ENCODE measurements at places on chromosomes 5 and 9.

GRCh38 chr9:131720330-131720729 is 19.5 kb downstream of the RAPGEF1 start:
- no peak for DNase-seq

GRCh38 chr9:11340654-11341053 is 727.9 kb upstream of the PTPRD start:
- DNase-seq, result no peak

DNA sequence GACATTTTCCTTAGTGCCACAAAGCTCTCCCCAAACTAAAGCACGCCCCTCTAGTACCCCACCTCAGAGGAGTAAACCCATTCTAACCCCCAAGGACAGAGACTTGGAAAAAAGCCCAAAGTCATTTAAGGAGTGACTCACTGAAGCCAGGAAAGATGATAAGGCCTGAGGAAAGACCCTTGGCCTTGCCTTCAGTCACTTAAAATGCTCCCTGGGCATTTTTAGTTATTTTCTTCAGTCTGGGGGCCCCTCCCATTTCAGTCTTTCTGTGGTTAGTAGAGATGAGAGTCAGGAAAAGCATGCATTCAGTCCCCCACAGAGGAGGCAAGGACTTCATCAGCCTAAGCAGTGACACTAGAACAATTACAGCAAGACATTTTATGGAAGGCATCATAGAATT is 13.7 kb upstream of the TLX3 start:
- DNase-seq, result no peak

- DNase-seq, result peak; percentile 84
These were observed 16.9 kb downstream of the PDGFRB start for GRCh38 chr5:150138551-150139265.

GRCh38 chr5:170788626-170789304 is 5.2 kb downstream of the GABRP start:
- DNase-seq, result no peak

GRCh38 chr5:30069441-30070263 is 1123.8 kb upstream of the CDH6 start:
- DNase-seq, result no peak

GRCh38 chr5:174491265-174491664 is 233.1 kb upstream of the MSX2 start:
- no peak for DNase-seq

DNA sequence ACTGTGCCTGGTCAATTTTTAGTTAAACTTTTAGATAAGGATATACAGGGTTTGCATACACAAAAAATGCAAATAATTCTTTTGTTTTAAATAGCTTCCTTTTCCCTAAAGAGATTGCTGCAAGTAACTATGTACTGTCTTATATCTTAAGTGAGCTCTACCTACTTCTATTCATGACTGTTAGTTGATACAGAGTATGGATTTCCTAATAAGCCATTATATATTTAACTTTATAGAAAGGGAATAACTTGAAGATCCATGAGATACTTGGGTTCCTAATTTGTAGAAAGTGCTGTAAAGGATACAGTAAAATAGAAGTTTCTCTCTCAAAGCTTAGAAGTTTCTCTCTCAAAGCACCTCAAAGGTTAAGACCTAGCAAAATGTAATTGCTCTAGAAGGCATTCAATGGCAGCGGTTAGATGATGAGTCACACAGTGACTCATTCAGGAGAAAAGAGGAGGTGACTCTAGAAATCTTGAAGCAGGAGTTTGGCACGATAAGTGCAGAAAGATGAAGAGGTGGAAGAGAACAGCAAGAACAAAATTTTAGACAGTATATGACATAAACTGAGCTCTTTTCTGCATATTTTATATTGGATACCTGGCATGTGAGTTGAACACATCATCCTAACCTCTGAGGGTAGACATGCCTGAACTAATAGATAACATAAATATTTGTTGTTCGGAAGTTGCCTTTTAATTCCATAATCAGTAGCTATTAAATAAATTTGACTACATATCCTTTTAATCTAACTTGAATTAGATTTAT is 5.5 kb upstream of the DNAJC21 start:
- DNase-seq, result peak; percentile 57

DNA sequence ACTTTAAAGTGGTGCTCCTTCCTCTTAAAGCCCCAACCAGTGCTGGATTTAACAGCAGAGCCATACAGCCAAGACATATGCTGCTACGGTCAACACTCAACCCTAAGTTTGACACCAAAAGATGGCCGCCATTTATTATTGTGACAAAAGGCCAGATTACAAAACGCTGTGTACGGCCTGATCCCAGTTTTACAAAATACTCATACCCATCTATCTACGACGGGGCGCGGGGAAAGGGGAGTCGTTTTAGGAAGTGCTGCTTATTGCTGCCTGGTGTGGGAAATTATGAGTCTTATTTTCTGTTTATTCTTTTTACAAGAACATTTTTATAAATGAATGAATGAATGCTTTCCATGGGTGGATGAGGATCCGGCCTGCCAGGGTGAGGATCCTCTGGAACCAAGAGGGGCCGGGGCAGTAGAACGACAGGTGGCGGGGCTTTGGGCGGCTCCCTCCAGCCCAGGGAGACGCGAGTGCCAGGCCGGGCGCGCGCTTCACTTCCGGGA is 457 bp upstream of the IDNK start:
- DNase-seq, result no peak

DNA sequence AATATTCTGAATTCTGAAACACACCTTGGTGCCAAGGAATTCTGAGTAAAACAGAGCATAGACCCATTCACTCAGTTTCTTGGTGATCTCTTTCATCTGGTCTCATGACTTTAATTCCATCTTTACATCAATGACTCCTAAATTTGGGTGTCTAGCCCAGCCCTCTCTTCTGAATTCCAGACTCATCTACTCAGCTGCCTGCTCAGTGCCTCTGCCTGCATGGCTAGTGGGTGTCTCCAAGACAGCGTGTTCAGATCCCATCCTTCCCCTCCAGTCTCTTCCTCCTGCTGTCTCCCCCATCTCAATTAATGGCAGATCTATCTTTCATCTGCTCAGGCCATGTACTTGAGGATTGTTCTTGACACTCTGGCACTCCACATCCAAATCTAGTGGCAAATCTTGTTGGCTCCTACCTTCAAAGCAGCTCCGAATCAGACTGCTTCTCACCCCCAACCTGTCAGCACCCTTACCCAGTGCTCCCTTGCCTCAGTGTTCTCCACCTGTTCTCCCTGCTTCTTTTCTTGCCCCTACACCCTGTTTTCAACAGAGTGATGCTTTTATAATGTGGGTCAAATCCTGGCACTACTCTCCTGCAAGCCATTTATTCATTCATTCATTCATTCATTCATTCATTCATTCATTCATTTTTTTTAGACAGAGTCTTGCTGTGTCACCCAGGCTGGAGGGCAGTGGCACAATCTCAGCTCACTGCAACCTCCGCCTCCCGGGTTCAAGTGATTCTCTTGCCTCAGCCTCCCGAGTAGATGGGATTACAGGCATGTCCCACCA is 5.3 kb downstream of the CAVIN4 start:
- no peak for DNase-seq

Data from AG08396 (cell line).